ENCODE measurements at places on chromosomes 12 and 14.

DNA sequence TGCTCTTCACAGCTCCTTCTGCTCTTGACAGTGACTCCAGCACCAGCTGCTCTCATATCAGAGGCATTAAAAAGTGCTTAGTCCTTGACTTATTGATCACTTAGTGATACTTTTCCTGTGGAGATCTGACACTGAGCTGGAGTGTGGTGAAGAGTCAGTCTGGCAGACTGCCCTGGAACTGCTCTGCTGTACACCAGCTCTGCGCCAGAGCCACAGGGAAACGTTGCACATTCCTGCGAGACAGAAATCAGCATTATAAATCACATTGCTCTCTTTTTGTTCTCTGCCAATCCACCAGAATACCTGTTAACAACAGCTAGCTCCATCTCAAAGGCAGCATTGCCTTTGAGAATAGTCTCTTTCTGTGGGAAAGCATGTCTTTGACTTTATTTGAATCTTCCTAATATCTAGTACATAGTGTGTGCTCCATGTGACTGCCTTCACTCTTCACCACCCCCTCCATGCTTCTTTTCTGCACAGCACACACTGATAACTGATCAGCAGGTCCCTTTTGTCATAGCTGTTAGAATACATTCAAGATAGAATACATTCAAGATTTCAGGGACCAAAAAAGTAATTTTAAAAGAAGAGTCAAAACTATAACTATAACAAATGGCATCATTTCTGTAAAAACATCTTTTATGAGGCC lies 48.2 kb upstream of the VSX2 start:
- no peak for DNase-seq

DNA sequence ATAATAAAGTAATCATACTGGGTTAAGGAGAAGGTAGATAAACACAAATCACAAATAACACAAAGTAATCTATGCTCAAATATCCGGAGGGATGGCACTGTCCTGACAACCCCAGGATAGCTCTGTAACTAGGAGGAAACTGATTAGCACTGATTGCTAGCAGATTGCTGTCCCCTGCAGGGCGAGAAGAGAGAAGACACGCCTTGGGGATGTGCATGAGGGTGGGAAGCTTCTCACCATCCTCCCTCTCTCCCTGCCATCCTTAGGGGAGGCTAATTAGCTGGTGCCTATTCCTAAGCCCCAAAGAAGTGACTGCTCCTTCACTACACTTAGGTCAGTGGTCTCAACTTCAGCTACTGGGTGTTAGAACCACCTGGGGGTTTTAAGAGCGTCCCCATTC lies 27.0 kb upstream of the TMEM260 start:
- no peak for DNase-seq

- no peak for DNase-seq
Measured at GRCh38 chr12:33432992-33433391, 6.6 kb downstream of the SYT10 start.

- DNase-seq: no peak
Measured at GRCh38 chr14:94213021-94213420, 38.9 kb downstream of the PPP4R4 start.

GRCh38 chr12:88580051-88580871 lies at the start of gene KITLG:
Gene KITLG (minus strand): TSS chr12:88580471. CDS start chr12:88580278, 193 bp downstream.
- no peak for DNase-seq

DNA sequence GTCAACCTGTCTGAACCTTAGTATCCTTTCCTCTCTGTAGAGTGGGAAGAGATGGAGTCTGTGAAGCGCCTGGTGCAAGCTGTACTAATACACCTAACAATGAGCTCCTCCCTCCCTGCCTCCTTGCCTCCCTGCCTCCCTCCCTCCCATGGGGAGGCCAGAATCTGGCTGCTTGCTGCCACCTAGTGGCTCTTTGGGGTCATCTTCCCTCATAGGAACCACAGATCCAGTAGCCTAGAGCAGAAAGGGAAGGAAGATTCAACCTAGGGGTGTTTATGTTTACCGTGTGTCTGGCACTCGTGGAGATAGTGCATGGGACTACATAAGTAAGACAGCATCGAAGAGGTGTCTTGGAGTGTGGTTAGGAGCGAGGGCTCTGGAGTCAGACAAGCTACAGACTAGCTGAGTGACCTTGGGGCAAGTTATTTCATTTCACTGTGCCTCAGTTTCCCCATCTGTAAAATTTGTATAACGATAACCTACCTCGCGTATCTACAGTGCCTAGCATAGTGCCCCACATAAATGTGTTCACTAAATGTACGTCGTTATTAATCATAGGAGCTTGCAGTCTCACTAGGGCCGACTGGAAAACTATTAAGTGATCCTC lies 35.5 kb upstream of the TSPAN9 start:
- DNase-seq: peak; percentile 32

- no peak for DNase-seq
Measured at GRCh38 chr12:116414891-116415290, 137.4 kb upstream of the MED13L start.

GRCh38 chr12:115450017-115450416 lies 766.0 kb upstream of the TBX3 start:
- no peak for DNase-seq

DNA sequence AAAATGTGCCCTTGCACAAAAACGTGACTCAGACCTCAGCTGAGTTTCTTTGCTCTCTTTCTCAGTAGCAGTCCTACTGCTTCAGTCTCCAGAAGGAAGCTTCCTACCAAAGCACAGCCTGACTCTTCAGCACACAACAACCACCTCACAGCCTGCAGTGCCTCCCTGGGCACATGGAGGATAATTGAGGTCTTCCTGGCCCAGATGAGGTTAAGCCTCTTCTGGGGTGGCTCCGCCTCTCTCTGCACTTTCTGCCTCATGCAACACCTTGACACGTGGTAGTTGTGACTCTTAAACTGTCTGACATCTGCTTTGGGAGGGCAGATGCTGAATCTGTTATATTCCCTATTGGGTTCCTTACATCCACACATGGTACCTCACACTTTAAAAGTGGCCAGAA lies 33.8 kb downstream of the GIT2 start:
- no peak for DNase-seq

DNA sequence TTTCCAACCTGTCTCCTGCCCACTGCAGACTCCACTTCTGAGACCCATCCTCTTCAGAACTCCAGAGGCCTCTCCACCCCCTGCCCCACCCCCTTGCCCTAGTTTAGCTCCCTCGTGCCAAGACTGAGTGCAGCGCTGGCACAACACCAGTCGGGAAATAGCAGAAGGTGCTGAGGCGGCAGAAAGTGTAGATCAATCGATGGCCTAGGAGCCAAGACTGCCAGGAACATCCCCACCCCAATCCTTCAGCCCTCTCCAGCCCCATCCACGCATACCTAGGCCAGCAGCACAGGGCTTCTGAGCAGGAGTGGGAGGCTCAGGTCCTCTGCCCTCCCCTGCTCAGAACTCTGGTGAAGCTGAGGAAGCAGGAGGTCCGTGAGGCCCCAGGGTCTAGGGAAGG lies 1.1 kb downstream of the CPNE6 start:
- no peak for DNase-seq

- no peak for DNase-seq
Measured at GRCh38 chr14:89503431-89503996, 86.5 kb upstream of the FOXN3 start.

DNA sequence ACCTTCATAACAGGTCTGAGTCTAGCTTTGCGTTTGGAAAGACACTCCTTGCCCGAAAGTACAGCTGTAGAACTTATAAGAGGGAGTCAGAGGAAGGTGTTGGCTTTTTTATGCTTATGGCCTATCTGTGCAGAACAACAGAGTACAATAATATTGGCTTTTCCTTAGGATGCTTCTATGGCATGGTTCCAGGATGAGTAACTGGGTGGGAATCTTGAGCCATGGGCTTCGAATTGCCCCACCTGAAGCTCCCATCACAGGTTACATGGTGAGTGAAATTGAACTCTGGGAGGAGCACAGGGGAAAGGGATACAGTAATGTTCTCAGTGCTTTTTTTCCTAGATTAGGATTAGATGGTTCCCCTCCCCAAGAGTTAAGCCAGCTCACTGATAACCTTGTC lies 13.0 kb downstream of the PARP2 start:
- DNase-seq: no peak

- no peak for DNase-seq
Measured at GRCh38 chr12:112218150-112218549, 92.8 kb downstream of the TRAFD1 start.

DNA sequence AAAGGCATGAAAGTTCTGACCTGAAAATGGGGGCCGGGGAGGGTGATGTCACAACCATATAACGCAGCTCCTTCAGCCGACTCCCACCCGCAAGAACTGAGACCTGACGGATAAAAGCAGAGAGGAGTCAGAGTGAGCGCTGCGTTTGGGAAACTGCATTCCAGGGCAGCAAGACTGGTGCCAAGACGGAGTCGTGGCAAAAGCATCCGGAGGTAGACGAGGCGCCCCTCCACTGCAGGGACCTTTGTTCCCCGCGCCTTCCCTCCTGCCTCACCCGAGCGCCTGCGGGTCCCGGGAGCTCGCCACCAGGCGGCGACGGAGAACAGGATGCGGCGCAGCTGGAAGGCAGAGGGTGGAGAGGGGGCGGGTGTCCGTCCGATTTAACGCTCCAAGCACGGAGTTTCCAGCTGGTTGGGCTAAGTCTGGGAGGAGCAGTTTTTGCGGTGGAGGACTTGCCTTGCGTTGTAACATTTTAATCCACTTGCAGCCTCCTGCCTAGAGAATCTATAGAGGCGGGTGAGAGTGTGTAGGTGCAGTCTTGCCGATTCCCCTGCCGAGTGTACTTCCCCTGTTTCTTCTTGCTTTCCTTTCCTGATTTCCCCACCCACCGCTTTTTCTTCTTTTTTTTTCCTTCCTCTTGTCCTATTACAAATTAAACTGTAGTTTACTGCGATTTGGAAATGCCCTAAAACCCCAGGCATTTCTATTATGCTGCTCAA lies 1.2 kb upstream of the CPNE8 start:
- DNase-seq: peak; percentile 69

DNA sequence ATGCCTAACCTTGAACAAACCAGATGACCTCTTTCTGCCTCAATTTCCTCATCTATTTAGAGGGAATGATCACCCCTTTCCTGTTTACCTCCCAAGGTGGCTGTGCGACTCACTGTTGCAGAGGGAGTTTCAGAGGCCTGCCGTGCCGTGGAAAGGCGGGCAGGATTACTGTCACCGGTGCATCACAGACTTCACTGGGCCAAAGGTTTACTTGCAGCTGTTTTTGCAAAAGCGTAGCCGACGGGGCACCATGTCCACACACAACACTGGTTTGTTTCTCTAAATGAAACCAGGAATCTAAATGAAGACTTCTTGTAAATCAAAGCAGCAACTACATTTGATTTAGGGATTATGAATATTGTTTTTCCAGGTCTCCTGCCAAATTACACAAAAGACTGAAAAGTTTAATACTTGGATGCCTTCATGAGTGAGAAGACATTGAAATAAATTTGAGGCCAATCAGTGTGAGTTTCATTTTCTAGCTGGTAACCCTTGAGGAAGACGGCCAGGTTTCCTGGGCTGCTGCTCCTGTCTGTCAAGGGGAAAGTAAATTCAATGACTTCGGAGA lies 696.1 kb upstream of the TMEM132C start:
- DNase-seq: no peak

- no peak for DNase-seq
Measured at GRCh38 chr12:77099799-77100198, 34.4 kb upstream of the E2F7 start.

DNA sequence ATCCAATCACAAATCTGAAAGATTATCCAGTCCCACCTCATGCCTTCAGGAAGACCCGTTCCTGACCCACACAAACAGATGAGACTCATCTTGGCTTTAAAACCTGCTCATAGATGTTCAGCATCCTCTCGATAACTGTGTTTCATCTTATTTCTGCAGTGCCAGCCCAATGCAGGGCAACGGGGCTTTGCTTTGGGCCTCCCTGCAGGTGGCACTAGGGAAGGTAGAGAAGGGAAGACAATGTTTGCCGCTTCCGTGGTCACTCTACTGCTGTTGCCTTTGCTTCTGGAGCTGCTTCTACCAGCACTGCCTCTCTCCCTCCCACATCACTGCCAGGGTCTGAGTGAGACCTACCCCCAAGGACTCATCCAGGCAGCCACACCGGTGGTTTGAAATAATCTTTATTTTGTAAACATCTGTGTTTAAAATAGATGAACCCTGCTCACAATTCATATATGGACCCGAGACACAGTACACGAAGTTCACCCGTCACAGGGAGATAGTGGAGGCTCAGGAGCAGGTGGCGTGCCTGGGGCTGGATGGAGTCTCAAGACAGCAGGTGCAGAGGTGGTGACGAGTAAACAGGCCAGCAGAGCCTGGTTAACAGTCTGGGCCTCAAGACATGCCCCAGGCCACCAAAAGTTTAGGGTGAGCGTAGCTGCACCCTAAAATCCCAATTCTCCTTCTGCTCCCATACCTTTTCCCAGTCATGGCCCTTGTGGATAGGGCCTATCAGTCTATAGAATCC lies 3.1 kb upstream of the GPX2 start:
- DNase-seq: no peak

- no peak for DNase-seq
Measured at GRCh38 chr12:5758347-5758746, 186.7 kb downstream of the ANO2 start.

DNA sequence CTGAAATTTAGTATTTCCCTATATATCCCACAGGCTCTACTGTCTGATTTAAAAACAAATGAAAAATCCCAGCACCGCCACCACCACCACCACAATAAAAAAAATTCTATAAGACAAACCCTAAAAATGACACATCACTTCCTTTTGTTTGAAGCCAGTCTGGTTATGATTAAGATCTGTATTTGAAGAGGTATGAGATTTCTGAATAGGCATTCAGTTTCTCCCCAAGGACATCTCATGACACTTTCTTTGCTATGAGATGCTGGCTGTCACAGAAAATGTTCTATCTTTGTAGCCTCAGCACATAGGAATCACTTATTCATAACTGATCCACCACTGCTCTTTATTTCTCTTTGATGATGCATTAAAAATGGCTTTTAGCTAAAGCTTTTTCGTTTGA lies 1071.0 kb downstream of the SLC6A15 start:
- DNase-seq: no peak

Data from Panc1 (cell line).